ENCODE measurements at places on chromosomes 6 and 20.

DNA sequence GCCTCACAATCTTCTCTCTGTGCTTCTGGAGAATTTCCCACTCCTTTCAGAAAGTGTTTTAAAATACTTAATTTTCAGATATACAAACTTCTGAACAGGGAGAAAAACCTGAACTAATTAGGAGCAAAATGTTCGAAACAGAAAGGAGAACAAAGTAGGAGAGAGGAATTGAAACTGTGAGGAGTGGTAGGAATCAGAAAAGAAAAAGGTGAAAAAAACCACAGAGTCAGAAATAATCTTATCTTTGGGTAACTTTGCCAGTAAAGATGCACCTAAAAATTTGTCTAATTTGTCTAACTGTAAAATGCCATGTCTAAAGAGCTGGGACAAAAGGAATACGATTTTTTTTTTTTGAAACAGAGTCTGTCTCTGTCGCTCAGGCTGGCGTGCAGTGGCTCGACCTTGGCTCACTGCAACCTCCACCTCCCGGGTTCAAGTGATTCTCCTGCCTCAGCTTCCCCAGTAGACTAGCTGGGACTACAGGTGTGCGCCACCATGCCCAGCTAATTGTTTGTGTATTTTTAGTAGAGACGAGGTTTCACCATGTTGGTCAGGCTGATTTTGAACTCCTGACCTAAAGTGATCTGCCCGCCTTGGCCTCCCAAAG is 4.7 kb upstream of the RIPOR2 start:
- DNase-seq, result no peak

GRCh38 chr6:161232010-161232409 is 41.9 kb downstream of the AGPAT4 start:
- no peak for DNase-seq

DNA sequence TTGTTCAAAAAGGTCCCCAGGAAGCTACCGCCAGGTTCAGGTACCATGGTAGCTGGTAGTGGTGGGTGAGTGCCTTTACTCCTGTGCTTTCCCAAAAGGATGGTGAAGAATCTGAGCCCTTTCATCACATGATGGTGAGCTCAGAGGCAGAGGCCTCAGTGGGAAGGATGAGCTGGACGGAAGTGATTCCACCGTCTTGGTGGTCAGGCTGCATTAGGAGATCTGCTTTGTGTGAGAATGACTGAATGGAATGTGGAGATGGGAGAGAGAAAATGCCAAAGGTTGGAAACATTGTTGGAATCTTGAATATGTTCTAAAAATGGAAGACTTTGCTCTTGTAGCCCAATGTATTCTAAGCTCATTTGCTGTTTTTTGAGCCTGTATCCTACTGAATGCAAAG is 108.1 kb upstream of the SCP2D1 start:
- no peak for DNase-seq

- DNase-seq, result no peak
Observed at GRCh38 chr20:61685462-61685861, 380.2 kb downstream of the TAF4 start.

GRCh38 chr6:166459272-166459671 is 76.5 kb upstream of the MPC1 start:
- no peak for DNase-seq

GRCh38 chr6:113980937-113981554 is 10.1 kb upstream of the HDAC2 start:
- DNase-seq, result peak; percentile 9

DNA sequence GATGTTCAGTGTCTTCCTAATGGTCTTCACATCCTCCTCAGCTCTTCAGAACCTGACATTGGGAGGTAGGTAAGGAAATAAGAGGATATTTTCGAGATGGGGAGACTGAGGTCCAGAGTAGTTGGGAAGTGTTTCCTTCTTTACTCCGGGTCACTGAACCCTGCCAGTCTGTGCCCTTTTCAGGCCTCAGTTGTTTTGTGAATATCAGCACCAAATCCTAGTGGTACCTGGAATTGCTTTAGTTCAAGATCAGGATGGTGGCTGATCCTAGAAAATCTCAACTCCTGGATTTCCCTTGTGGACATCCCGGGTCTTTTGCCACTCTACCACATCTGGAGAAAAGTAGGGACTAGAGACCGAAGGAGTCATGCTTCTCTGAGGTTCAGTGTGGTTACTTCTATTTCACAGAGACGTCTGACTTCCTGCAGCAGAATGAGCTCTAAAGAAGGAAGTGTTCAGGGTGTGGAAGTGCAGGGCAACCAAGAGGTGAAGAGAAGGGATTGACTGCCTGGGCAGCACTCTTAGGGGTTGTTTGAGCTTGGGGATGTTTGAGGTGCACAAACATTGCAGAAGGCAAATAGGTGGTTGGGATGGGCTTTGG is 995 bp downstream of the STK4 start:
- peak; percentile 40 for DNase-seq

DNA sequence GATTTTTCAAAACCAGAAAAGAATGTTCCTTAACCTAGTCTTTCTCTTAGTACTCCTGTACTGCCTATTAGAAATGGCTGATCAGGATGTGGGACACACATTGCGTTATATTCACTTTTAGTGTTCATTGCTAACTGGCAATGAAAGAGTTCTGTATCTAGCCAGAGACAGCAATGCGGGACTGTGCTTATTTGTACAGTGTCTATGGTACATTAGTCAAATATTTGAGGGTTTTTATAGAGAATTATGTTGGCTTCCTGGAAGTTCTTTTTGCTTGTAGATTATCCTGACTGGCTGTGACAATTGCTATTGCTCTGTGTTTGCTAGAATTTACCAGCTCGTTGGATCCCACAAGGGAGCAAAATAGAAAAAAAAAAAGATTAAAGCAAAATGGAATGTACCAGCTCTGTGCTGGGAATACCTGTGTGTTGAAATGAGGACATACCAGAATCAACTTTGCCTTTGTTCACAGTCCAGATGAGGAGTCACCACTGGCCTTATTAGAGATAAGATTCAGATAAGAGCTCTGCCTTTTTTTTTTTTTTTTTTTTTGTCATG is 22.4 kb upstream of the IFNGR1 start:
- no peak for DNase-seq

DNA sequence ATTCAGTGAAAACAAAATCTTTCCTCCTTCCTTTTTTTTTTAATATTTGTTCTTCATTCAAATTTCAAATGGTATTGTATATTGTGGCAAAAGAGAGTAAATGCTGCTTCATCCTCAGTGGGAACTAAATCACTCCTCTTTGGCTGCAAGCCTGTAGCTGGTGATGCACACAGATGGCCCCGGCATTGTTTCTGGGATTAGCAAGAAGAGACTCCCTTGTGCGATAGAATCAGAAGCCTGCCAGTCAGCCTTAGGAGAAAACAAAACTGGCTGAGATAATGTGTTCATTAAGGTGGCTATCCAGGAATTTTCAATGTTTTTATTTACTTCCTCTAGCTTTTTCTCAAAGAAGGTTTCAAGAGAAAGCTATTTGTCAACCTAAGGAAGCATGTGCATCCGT is 20.7 kb upstream of the ELOVL2 start:
- no peak for DNase-seq

- no peak for DNase-seq
Observed at GRCh38 chr20:44637522-44638372, 13.8 kb downstream of the ADA start.

- DNase-seq, result no peak
Observed at GRCh38 chr6:22231616-22232015, 65.2 kb downstream of the PRL start.

DNA sequence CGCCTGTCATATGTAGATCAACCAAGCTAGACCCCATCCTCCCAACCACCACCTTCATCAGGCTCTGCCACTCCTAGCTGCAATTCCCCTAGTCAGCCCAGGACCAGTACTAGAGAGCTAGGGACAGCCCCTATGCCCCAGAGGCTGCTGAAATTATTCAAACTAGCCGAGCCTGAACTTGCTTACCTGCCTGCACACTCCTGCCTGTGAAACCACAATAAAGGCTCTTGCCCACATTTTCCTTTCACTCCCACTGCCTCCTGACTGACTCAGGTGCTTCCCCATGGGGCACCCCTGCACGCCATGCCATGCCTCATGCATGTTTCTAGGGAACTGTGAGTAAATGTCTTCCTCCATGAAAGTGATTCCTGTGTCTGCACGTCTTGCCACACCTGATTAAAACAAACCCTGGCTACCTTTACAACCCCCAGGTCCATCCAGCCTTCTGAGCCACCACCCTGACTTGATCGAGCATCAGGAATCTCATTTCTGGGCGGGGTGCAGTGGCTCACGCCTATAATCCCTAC is 66.5 kb upstream of the IER3 start:
- no peak for DNase-seq

DNA sequence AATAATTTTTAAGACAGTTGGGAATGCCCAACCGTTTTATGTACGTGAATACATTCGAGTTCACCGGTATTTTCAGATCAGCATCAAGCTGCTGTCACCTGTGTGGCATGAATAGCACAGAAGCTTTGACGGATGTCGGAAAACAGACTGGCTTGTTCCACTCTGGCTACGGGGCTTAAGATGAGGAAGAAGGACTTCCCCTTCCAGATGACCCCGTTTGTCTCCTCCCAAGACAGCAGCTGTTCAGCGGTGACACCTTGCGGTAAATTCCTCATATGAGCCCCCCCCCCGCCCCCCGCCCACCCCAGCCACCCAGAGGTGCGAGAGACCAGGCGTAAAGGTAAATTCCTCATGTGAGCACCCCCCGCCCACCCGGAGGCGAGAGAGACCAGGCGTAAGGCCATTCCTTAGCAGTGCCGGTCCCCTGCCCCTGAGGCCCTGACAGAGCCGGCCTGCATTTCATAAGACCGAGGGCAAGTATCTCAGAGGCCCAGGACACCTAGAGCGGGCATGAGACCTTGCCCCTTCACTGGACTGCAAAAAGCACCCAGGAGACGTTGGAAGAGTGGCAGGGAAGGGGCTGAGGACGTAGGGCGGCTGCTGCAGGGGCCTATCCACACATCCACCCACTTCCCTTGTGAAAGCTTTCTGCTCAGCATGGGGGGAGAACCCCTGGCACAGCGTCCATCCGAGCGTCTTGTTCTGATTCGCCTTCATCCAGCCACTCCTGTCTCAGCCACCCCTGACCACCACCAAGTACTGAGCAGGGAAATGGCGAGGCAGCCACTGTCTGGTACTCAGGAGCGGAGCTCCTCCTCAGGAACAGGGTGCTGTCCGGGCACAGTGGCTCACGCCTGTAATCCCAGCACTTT is 7.3 kb upstream of the PCMTD2 start:
- no peak for DNase-seq

- no peak for DNase-seq
Observed at GRCh38 chr20:4725263-4725550, 3.5 kb downstream of the PRND start.

- no peak for DNase-seq
Observed at GRCh38 chr20:10946124-10946880, 272.5 kb upstream of the JAG1 start.

GRCh38 chr20:49935746-49936152 is 448 bp upstream of the RNF114 start:
- DNase-seq, result no peak

DNA sequence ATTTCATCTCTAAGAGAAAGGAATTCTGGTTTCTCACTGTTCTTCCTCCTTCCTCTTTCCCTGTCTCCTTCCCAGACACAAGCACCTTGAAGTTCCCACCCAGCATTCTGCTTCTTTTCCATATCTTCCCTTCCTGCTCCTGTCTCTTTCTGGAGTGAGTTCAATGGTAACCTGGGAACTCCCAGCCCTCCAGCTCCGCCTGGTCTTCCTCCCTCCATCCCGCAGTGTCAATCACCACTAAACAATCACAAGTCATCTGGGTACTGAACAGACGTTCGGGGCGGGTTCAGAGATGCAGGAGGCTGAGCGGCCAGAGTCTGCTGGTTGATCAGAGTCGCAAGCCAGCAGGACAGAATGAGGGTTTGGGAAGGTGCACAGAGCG is 7.7 kb downstream of the TTBK1 start:
- no peak for DNase-seq

Data from hematopoietic multipotent progenitor cell (in vitro differentiated cells).